Activated naive CD4-positive, alpha-beta T cell (primary cell): ENCODE measurements at places on chromosomes 3 and 15.

DNA sequence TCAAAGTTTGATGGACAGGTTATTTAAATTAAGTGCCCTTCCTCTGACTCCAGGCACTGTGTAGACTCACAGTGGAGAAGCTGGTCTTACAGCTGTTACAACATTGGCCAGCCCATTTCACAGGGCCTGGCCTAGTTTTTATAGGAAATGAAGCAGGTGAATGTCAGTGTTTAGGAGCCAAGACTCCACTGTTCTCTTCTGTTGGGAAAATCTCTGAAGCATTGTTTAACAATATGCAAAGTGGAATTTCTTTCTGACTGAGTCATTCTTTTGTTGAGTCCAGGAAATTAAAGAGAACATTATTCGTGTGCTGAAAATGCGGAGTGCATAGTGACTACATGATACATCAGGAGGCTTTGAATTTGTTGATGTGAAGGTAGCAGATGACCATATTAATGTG, 64.7 kb downstream of the ARRDC4 start:
- DNase-seq, result no peak

DNA sequence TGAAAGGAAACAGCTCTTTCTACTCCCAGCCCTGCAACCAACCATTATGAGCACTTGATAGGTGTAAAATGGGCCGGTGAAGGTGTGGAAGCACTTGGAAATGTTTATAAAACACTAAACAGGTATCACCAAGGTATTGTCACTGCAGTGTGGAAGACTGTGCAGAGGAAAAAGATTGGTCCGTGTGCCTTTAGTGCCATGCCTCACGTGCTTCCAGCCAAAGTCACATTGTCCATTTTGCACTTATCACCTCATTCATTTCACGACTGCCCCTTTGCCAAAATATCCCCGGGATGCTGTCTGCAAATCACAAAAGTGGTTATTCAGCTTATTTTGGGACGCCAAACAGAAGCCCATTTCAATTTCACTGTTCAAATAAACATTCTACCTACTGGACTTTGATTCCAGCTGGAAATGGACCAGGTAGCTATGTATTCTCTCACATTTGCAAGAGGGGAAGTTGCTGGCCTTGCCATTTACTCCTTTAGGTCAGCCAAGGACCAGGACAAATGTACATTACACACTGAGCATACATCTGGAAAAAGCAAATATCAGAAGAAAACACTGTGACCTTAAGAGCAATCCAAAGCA, 58.4 kb downstream of the ARRDC4 start:
- no peak for DNase-seq

- DNase-seq, result no peak
Observed at GRCh38 chr3:118675305-118675704, 359.3 kb downstream of the IGSF11 start.

- DNase-seq, result no peak
Observed at GRCh38 chr15:26065723-26066122, 202.6 kb upstream of the ATP10A start.

- no peak for DNase-seq
Observed at GRCh38 chr3:47512416-47513124, 942 bp downstream of the ELP6 start.

DNA sequence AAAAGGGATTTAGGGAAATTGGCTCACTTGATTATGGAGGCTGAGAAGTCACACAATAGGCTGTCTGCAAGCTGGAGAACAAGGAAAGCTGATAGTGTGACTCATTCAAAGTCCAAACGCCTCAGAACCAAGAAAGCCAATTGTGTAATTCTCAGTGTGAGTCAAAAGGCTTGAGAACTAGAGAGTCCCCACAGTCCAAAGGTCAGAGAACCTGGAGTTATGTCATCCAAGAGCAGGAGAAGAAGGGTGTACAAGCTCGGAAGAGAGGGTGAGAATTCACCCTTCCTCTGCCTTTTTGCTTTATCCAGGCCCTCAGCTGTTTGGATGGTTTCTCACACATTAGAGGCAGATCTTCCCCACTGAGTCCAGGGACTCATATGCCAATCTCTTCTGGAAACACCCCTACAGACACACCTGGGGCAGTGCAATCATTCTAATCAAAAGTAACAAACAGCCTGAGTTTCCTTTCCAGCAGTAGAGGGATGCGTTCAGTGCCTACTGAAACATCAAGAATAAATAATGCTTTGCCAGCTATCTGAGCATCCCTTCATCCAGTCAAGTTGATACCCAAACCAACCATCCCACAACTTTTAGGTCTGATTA, 271.5 kb downstream of the SATB1 start:
- no peak for DNase-seq

- no peak for DNase-seq
Observed at GRCh38 chr15:55564347-55565145, 23.6 kb downstream of the PYGO1 start.

- DNase-seq, result no peak
Observed at GRCh38 chr3:125194849-125195601, 17.5 kb downstream of the SLC12A8 start.

GRCh38 chr3:70729845-70730244, 417.4 kb upstream of the MDFIC2 start:
- no peak for DNase-seq

- DNase-seq, result no peak
Observed at GRCh38 chr15:28106294-28107110, 7.4 kb upstream of the OCA2 start.

DNA sequence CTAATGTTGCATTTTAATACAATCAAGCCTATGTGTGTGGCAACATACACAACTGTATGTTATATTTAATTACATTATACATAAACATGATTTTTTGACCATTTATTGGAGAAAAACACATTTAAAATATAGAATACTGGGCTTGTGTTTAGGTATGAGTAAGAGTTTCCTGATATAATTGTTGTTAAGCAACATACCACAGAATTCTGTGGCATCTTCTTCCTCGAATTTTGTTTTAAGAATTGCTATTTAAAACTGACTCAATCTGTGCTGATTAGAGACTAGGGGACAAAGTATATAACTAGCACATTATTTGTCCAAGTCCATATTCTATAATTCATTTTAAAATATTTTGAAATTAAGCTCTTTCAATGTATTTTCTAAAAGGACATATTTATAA, 376.8 kb upstream of the THBS1 start:
- DNase-seq, result no peak

GRCh38 chr15:100330221-100330620, 11.6 kb downstream of the ADAMTS17 start:
- DNase-seq, result no peak

DNA sequence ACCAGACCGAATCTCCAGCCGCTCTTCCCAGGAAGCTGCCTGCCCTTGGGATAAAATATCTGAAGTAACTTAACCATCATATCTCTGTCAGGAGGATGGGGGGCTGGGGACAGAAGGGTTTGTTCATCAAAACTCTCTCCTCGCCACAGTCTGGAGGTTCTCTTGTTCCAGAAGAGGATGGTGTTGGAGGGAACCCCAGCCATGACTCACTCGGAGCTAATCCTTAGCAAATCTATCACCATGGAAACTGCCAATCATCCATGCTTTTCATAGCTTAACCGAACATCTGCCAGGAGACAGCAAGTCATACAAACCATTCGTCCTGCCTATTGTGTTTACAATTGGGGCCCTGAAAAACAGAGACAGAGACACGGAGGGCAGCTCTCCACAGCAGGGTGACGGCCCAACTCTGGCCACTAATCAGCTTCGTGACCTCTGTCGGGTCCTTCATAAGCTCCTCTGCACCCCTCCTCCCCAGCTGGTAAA, 73.8 kb upstream of the HEG1 start:
- no peak for DNase-seq

DNA sequence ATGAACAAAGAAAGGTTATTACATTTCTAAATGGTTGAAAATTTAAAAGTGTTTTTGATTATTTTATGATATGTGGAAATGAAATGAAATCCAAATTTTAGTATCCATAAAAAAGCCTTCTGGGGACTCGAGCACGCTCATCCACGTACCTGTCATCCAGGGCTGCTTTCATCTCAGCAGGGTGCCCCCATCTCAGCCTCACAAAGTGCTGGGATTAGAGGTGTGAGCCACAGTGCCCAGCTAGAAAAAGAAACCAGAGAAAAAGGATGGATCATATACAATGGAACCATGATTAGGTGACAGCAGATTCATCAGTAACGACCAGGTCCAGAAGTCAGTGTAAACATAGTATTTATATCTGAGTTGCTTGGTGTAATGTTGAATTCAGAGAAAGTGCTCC, 49.7 kb downstream of the STARD5 start:
- DNase-seq, result no peak

DNA sequence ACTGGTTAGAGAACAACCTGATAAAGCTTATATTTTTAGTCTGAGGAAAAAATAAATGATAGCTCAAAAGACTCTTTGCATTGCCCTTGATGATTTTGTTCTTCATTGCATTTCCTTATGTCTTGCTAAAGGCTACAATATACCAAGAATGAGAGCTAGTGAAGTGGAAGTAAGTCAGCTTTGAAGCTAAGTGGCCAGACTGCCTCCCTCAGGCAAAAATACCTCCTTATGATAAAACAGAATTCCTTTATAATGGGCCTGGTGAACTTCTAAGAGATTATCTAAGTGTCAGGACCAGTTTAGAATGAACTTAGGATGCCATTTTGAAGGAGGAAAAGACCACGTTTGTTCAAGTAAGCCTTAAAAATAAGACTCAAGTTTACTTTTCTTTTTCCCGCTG, 678.4 kb downstream of the ROBO2 start:
- no peak for DNase-seq

- no peak for DNase-seq
Observed at GRCh38 chr3:31634476-31634875, 101.8 kb downstream of the STT3B start.

DNA sequence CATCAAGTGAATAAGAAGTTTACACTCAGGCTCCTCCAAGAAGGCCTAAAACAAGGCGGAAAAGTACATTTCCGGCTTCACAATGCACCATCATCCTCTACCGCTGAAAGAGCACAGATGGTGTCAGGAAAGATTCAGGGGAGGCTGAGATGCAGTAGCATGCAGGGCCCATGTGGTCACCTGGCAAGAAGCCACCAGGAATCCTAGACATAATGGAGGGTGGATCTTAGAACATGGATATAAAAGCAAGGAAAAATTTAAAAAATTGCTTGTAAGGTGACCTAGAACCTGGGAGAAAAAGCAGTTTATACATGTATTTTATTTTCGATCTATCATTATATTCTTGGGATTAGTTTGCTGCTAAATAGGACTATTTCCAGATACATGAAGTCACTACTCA, 21.9 kb upstream of the OTOL1 start:
- DNase-seq, result no peak

DNA sequence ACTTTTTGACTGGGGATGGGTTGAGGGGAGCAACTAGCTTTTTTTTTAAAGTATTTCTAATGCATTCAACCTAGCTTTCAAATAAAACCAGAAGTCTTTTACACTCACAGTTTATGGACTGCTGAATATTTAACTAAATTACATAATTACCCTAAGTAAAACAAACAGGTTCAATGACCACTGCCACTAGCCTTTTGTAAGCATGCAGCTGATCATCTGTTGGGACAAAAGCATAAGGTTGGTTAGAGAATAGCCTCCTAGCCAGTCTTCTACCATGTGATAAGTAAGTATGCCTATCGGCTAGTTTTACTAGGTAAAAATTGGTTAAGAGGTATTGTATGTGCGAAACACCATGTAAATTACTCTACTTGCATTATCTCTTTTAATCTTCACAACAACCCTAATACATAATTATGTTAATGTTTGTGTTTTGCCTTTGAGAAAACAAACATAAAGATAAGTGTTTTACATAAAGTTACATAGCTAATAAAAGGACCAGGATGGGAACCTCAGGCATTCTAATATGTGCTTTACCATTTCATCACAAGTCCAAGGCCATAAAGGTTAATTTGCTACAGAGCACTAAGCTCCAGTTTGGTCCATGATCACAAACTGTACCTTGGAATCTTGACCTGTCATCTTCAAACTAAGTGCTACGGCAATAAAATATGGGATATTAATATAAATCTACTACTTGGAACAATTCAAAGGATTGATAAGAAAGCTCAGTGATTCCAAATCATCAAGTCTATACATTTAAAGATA, 13.2 kb downstream of the PFN2 start:
- no peak for DNase-seq

DNA sequence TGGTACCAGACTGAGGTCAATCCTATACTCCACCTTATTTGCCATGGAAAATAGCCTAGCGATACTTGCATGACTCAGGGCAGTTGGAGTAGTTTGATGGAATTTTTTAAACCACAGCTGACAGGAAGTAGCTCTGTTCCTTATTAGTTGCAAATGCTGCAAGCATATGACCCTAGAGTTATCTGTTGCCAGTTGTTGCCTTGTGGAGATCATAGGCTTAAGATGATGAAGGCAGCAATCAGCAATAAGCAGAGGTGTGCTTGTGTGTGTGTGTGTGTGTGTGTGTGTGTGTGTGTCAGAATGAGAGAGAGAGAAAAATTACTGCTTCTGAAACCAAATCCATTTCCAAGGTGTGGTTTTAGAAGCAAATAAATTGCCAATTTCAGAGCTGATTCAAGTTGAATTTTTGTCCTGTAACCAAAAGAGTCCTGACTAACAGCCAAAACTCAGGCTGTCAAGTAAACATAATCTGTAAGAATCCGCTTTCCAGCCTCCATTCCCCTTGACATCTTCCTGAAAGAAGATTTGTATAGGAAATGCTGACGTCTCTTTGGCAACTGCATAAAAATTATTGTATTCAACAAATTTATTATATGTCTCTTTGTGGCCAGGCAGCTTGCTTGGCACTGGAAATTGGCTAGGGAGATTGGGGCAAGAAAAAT, 141.2 kb downstream of the SERPINI1 start:
- no peak for DNase-seq

- no peak for DNase-seq
Observed at GRCh38 chr3:111035902-111036301, 35.7 kb upstream of the NECTIN3 start.

- DNase-seq, result no peak
Observed at GRCh38 chr3:177781686-177782161, 584.4 kb upstream of the TBL1XR1 start.

DNA sequence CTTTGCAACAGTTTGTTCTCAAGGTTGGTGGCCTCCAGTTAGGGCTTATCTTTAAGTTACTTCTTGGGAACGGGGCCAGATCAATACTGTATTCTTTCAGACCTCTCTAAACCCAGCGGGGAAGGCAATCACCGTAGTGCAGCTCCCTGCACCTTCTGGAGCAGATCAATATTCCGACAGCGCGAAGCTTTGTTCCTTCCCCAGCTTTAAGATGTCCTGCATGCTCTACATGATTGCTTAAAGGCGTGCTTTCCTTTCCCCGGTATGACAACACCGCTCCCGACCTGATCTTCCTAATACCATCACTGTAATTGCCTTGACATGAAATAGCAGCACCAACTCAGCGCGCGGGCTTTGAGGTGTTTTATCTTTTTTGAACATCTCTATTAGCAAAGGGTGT, 755.2 kb downstream of the NR2F2 start:
- DNase-seq, result no peak

DNA sequence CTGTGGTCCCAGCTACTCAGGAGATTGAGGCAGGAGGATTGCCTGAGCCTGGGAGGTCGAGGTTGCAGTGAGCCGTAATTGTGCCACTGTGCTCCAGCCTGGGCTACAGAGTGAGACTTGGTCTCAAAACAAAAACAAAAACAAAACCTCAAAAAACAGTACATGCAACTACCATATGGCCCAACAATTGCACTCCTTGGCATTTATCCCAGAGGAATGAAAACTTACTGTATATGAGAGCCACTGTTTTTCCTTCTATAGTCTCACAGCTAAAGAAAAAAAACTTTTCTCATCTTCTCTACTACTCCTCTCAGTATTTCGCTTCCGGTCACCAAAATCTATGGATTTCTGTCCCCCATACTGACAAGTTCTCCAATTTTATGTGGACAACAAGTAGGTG, 84.3 kb downstream of the FLNB start:
- no peak for DNase-seq
